ENCODE measurements at places on chromosomes 13 and 19.

DNA sequence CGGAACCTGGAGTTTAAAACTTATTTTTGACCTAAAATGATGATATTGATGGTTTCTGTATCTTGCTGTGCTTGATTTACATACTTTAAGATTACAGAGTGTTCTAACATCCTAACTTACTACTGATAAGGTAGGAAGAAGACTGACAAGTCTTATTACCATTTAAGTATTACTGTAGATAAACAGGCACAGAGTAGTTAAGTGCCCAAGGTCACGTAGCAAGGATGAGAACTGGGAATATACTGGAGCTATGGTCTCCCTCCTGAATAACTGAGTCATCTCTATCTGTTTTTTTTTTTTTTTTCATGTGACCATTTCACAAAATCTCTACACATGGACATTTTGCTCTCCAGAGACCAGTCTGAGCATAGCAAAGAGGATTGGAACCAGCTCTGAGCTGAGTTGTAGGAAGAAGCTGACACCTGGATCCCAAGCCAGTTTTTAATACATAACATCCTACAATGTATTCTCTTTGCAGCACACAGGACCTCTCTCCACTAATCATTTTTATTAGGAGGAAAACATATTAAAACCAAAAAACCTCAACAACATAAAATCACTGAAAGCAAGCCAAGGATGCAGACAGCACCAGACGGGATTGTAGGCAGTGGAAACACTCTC is 173.5 kb downstream of the DNAJC15 start:
- no peak for DNase-seq

DNA sequence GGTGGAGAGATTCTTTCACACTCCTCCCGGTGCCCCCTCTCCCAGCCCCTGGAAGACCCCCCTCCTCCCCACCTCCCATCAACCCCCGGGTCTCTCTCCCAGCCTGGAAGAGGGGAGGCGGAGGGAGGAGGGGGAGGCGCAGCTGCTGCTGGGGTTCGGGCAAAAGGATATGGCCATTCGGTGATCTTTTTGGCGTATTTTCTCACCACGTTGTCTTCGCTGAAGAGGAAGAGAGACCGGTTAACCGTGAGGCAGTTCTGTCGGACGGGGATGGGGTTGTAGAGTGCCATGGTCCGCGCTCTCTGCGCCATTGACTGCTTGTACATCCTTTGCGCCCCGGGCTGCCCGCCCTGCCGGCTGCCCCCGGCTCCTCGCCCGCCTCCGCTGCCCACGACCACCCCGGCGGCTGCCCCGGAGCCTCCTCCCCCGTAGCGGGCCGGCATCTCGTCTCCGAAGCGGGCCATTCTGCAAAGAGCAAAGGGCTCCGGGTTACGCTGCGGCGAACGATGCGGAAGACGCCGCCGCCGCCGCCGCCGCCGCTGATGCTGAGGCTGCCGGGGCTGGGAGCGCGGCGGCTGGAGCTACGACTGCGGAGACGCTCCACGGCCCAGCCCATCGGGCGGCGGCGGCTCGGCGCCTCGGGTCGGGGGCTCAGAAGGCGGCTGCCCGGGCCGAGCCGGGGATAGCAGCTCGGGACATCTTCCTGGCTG is 363 bp downstream of the CACNA1A start:
- peak; percentile 34 for DNase-seq

GRCh38 chr13:46605825-46606554 is 53.0 kb downstream of the LRCH1 start:
- DNase-seq: no peak

DNA sequence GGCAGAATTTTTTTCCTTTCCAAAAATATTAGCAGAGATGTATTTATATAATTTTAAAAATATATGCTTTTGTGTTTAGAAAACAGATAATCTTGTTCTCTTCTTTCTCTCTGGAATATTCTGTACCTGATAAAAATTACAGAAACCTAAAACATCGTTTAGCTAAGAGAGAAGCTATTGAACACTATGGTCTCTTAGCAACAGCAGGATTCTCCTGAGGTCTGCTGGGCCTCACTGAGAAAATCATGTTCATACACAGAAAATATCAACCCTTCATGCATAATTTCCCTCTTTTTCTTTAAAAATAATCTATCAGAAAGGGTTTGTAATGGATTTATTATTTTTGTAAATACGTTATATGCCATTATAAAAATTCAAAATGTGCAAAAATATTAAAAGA is 242.2 kb downstream of the DCLK1 start:
- DNase-seq: no peak

DNA sequence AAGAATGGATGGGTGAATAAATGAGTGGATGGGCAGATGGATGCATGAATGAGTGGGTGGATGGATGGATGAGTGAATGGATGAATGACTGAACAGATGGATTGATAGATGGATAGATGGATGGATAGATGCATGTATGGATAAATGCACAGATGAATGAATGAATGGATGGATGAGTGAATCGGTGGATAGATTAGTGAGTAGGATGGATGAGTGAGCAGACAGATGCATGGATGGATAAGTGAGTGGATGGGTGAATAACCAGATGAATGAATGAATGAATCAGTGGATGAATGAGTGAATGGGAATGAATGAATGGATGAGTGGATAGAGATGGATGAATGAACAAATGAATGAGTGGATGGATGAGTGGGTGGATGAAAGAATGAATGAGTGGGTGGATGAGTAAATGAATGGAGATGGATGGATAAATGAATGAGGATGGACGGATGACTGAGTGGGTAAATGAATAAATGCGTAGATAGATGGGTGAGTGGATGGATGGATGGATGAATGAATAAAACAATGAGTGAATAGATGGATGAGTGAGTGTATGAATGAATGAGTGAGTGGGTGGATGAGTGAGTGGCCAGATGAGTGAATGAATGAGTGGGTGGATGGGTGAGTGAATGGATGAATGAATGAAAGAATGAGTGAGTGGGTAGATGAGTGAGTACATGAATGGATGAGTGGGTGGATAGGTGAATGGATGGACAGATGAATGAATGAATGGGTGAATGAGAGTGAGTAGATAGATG is 13.0 kb downstream of the GAS6 start:
- no peak for DNase-seq

DNA sequence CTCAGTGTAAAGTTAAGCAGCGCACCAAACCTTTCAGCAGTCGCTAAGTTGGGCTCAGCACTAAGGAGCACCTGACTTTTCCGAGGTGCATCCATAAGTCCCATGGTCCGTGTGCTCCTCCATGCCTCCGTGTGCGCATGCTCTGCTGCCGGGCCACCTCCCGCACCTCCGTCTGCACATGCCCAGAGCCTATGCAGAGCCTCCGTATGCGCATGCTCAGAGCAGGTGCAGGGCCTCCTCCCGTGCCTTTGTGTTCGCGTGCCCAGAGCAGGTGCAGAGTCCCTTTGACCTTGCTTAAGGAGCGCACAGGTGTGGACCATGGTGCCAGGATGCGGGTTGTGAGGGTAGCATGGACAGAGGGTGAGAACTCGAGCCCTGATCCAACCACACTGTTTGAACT is 46.0 kb downstream of the ATP11A start:
- DNase-seq: no peak

- DNase-seq: no peak
Measured at GRCh38 chr19:30679153-30679702, 307.0 kb downstream of the ZNF536 start.

GRCh38 chr19:55644842-55645511 is 1.5 kb downstream of the ZNF581 start:
- no peak for DNase-seq

GRCh38 chr13:76928456-76928855 is 19.9 kb upstream of the ACOD1 start:
- no peak for DNase-seq

DNA sequence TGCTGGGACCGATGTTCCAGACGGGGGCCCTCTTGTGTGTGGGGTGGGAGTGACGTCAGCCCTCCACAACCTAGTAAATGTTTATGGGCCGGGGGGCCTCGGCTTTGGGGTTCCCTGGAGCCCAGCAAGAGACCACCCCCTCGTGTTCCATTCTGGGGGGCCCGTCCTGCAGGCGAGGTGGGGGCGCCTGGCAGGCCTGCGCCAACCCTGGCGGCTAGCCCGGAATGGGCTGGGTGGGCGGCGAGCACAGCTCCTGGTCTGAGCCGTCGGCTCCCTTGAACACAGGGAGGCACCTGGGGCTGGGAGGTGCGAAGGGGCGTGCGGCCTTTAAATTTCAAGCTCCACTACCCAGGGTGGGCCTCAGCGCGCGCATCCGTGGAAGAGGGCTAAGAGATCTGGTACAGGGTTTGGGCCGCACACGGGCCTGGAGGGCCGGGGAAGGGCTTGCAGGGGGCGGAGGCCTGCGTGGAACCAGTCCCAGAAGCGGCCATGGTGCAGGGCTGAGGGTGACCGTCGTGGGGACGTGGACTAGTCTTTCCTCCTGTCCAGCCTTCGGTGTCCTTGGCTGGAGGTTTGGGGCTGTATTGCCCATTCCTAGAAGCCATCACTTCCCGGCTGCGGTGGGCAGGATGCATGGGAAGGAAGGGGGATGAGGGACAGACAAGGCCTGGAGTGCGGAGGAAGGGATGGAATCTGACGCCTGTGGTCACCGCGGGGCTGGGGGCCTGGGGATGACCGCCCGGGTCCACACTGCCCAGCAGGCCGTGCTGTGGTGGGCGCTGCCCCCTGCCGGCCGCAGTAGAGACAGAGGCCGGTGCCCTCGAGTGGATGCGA is 11.4 kb downstream of the NDUFA11 start:
- DNase-seq: no peak

- no peak for DNase-seq
Measured at GRCh38 chr19:17314007-17314593, 4.7 kb downstream of the DDA1 start.

DNA sequence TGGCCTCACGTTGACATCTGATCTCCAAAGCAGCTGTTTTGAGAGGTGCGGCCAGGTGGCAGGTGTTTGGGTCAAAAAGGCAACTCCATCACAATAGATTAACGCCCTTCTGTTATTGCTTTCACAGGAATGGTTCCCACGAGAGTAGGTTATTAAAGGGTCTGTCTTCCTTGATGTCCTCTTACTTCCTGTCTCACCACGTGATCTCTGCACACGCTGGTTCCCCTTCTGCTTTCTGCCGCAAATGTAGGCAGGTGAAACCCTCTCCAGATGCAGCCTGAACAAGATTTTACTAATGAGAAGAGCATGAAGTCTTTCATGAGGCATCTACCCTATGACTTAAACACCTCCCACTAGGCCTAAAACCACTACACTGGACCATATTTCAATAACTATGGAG is 22.8 kb upstream of the ZNF564 start:
- DNase-seq: no peak

DNA sequence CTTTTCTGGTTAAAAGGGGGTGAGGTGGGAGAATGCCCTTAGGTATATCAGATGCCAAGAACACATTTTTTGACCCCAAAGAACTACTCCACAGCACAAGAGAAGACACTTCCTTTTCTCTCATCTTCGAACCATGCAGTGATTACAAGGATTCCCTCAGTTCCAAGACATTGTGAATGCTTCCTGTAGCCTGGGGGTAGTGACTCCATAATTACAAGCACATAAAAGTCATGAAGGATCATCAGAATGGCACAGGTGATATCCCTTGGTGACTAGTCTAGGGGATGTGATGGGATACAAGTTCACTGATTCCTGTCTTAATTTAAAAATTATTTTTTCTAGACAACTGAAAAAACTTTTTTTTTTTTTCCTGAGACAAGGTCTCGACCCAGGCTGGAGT is 78.0 kb downstream of the ZC3H13 start:
- no peak for DNase-seq

DNA sequence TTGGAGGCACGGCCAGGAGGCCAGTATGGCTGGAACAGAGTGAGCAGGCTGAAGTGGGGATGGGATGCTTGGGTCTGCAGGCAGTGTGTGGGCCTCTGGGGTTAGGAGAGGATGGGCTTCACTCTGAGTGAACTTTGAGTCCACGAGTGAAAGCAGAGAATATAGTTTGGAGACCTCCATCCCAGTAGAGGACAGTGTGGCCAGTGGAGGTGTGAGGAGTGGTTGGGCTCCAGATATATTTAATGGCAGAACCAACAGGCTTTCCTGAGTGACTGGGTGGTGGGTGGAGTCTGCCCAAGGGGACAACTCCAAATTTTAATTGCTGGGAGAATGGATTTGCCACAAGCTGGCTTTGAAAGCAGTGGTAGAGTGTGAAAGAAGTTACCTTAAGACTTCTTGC is 27.3 kb downstream of the GATAD2A start:
- DNase-seq: no peak

GRCh38 chr19:801861-802497 is 4.7 kb downstream of the PTBP1 start:
- no peak for DNase-seq

GRCh38 chr13:51237386-51237785 is 15.2 kb downstream of the FAM124A start:
- DNase-seq: no peak

- no peak for DNase-seq
Measured at GRCh38 chr19:1268226-1269064, 687 bp upstream of the CIRBP start.

DNA sequence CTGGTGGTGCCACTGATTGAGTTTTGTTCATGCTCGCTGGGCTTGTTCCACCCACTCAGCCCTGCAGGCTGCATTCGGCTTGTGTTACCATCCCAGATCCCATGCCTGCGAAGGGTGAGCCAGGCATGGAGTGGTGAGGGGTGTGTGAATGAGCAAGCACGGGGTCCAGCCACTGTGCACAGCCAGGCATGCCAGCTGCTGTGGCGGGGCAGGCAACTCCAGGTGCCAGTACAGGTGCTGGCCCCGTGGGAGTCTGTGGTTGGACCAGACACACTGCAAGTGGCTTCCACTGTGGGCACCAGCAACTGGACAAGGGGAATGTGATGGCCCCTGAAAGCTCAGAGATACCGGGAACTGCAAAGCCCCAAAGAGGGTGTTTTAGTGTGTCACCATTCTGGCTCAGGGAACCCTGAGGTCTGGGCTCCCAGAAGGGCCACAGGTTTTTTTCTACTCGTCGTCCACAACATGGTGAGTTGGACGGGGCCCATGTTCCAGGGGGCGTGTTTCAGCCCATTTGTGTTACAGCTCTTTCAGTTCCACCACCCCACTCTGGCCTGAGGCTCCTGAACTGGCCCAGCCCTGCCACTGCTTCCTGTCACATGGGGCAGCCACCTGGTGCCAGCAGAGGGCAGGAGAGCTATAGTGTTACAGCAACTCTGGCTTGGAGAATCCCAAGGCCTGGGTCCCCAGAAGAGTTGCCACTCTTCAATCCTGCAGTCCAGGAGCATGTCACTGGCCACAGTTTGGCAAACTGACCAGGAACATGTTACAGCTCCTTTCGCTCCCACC is 217.0 kb upstream of the OBI1 start:
- no peak for DNase-seq

DNA sequence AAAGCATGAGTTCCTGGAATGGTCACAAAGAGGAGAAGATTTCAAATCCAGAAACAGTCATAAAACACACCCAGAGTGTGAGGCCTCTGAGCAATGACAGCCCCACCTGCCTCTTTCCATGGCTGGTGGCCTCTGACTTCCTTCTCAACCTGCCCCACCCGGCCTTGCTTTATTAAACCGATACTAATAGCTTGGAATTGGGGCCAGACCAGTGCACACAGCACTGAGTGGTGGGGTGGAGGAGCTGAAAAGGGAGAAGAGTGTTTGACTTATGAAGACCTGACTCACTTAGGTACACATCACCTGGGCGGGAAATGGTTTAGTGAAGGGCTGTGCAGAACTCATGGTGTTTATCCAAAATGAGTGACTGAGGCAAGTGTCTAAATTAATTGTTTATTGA is 20.7 kb upstream of the CEACAM6 start:
- DNase-seq: no peak

GRCh38 chr19:17370026-17370587 is 7.0 kb downstream of the PLVAP start:
- no peak for DNase-seq

Measured in CD4-positive, alpha-beta T cell (primary cell).